Esophagus squamous epithelium (tissue), 5 donors: ENCODE measurements at places on chromosomes 13 and 19.

DNA sequence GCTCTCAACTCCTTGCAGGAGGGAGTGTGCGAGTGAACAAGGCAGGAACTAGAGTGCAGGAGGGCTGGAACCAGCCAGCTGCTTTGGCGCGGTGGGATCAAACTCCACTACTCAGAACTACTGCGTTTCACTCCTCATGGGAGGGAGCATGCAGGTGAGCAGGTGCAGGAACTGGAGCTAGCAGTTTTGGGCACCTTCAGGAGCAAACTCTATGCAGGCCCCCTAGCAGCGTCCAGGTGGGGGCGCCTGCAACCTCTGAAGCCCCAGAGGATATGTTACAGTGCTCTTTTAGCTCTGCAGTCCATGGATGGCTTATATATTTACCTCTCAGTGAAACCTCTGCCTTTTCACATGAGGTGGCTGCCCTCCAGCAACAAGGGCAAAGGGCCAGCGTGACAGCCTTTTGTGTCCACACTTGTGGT is 1303.4 kb downstream of the PCDH9 start:
- no peak for DNase-seq

GRCh38 chr19:17075864-17076542 is 426 bp downstream of the MYO9B start:
- no peak for DNase-seq

DNA sequence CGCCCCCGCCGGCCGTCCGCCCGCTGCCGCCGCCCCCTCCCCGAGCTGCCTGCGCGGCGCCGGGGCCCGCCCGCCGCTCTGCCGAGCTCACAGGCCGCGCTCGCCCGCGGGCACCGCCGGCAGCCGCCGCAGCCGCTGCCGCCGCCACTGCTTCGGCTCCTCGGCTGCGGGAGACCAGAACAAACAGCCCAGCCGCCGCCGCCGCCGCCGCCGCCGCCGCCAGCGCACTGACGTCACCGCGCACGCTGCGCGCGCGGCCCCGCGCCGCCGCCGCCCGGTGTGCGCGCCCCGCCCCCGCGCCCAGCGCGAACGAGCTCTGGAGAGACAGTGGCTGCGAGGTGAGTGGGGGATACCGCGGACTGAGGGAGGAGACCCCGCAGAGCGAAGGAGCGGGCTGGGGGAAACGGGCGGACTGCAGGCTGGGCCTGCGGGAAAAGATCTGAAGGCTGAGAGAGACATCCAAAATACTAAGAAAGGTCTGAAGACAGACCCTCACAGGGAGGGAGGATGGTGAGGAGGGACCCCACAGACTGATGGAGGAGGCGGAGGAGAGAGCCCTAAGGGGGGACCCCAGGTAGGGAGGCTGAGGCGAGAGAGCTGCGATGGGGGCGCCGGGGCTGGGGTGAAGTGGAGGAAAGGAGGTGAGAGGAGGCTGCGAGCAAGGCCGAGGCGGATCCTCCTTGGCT is at the start of gene BRD4:
Gene BRD4 (minus strand): TSS at position 229 of the 686 bp plus-strand sequence. CDS start 59,440 bp downstream, outside the sequence.
- no peak for DNase-seq

DNA sequence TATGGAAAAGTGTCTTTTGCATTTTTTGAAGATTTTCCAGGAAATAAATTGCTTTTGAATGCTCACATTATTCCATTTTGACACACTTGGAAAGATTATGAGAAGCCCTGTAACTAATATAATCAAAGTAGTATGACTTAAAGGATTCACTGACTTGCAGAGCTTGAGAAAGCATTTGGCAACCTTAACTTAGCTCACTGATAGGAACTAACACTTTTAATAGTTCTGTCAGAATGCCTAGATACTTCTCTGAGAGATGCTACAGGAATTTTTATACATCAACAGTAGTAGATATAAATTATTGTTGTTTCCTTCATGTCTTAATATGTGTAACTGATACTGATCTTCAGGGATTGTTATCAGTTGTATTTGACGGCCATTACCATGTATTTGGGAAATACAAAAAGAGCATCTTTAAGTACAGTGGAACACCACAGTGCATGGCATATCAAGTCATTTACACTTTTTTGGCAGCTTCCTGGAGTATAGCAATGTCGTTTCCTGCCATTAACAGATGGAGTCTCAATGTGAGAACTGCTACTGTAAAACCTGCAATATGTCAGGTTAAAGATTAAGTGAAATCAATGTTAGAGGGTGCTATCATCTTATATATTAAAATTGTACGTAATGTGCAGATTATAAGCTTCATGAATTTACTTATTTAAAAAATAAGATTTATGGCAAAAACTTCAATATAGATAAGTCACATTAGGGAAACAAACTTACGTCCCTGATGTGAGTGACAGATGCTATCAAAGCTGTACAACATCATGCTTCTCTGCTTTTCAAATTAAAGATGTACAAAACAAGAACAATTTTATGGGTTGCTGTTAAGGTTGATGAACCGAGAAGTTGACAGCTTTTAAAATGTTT is 1159.8 kb upstream of the MIR17HG start:
- no peak for DNase-seq

- no peak for DNase-seq
Observed at GRCh38 chr19:8393871-8394250, 3.7 kb downstream of the RAB11B start.

- DNase-seq, result no peak
Observed at GRCh38 chr19:13098277-13099072, 4.2 kb downstream of the LYL1 start.

- no peak for DNase-seq
Observed at GRCh38 chr13:77519808-77520207, 15.7 kb upstream of the SCEL start.

- DNase-seq, result no peak
Observed at GRCh38 chr13:100809856-100810255, 135.3 kb upstream of the TMTC4 start.
